Activated CD8-positive, alpha-beta memory T cell treated with anti-CD3 and anti-CD28 coated beads, Interleukin-2, amount 10 ng/mL, durations not matched to agents 7 days and 5 days (primary cell): ENCODE measurements at places on chromosomes 1 and 21. TPM values are rescaled to one million over a fixed set of nuclear protein-coding genes. Genes with fewer than 3 reads are reported as not detected.

- H3K4me1 ChIP-seq = peaks cover 54% of the 10 kb centered on the region
- DNase-seq = no peak
- peak overlapping the region; percentile 14 for H3K4me3 ChIP-seq
- H3K27ac ChIP-seq = peak overlapping the region; percentile 39
- no peaks in the 10 kb centered on the region for H3K27me3 ChIP-seq
- peaks cover 6% of the 10 kb centered on the region for H3K36me3 ChIP-seq
Observed at GRCh38 chr1:212754193-212754592, 37.4 kb downstream of the NSL1 start.

DNA sequence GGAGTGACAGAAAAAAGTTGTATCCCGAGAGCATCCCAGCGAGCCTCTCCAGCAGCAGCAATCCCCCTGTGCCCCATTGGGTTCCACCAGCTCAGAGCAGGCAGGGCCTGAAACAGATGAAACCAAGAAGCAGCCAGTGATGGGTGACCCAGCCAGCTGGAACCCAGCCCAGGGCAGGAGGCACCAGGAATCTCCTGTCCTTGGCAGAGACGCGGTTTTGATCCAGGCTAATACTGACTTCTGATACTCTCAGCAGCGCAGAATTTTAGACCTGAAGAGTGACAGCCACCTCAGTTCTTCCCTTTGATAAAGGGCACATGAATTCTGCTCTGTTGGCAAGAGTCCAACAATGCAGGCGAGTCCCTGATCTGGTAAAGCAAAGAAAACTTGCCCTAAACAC lies 11.4 kb upstream of the OLIG1 start:
- no peak overlapping the region for H3K4me3 ChIP-seq
- H3K27ac ChIP-seq = no peak overlapping the region
- no peak for DNase-seq
- H3K36me3 ChIP-seq = no peaks in the 10 kb centered on the region
- peaks cover 13% of the 10 kb centered on the region for H3K4me1 ChIP-seq

DNA sequence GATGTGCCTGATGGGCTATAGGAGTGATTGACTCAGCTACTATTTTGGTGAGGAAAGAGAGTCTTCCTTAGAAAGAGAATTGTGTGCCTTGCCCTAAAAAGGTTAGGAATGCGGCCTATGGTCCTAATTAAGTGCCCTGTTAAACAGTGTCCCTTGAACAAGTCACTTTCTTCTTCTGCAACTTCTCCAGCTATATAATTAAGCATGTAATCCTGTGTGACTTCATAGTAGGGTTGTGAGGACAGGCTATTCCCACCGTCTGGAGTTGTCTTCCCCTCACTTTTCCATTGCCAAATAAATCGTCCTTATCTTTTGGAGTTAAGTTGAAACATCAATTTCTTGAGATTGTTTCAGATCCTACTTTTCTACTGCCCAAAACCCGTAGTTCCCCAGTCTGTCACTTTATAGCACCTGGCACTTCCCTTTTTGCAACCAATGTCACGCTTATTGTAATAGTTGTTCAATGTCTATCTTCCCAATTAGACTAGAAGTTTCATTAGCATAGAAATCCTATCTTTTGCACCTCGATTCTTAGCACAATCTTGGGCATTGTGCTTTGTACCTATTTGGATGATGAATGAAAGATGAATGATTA lies 27.6 kb upstream of the SLC16A1 start:
- H3K4me3 ChIP-seq = no peak overlapping the region
- DNase-seq = no peak
- H3K36me3 ChIP-seq = peaks cover 6% of the 10 kb centered on the region

- peaks cover 16% of the 10 kb centered on the region for H3K4me1 ChIP-seq
- H3K27me3 ChIP-seq = peaks cover 22% of the 10 kb centered on the region
- H3K27ac ChIP-seq = no peak within 1 kb of the TSS
- peak; percentile 93 for DNase-seq
- H3K36me3 ChIP-seq = no peaks in the 10 kb centered on the region
- peak within 1 kb of the TSS; percentile 64 for H3K4me3 ChIP-seq
Observed at GRCh38 chr1:2049718-2050431, at the start of gene PRKCZ. Gene PRKCZ (plus strand): TSS chr1:2050411. CDS start chr1:2050631, 220 bp downstream.

MMEL1 gene
- 0.58 TPM for total RNA-seq

GRCh38 chr1:233518344-233518743 lies 95.6 kb upstream of the KCNK1 start:
- DNase-seq = no peak
- H3K27me3 ChIP-seq = no peaks in the 10 kb centered on the region
- H3K4me3 ChIP-seq = no peak overlapping the region

ADGRL4 gene
- not detected for total RNA-seq
